ENCODE measurements at places on chromosomes 6 and 20. TPM values are rescaled to one million over a fixed set of nuclear protein-coding genes. Genes with fewer than 3 reads are reported as not detected.

DNA sequence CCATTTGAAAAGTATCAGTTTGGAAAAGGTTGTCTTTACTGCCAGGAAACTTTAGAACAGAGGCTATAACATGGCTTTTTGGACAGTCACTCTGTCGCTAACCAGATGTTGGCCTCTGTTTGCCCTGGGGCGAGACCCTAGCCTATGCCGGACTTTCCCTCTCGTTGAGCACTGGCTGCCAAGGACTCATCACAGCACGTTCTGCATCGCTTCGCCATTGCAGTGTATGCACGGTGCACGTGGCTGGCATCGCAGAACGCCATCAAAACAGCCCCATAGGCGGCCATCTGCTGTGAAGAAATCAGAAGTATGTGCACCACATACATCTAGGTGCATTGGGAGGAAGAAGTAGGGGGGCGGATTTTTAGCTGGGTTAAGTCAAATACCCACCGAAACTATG, 156.4 kb downstream of the EYA2 start:
- DNase-seq, result no peak

DNA sequence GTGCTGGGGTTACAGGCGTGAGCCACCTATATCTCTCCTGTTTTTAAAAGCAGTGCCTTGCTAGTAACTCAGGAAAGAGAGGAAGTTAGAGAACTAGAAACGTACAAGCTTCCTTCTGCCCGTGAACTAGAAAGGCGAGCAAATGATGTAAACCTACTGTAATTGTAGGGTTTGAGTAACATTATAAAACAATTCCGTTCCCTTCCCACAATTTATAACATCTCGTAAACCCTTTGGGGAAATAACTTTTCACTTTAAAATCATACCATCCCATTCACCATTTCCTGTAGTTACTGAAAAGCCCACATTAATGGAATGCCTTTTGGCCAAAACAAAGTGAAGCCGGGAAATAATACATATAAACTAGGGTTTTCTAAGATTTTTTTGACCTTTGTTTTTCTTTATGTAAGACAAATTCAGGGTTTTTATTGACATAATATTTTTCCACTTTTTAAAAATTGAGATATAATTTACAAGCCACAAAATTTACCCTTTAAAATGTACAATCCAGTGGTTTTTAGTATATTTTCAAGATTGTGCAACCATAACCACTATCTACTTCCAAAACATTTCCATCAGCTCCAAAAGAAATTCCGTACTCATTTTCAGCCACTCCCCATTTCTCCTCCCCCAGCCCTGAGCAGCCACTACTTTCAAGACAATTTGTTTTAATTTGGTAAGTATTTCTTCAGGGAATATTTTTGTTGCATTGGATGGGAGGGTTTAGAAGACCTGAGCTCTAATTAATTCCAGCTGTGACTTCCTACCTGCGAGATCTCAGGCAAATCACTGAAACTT, 175.1 kb upstream of the PDE10A start:
- DNase-seq, result no peak

GRCh38 chr20:46085179-46085851, 4.4 kb downstream of the NCOA5 start:
- no peak for DNase-seq

DNA sequence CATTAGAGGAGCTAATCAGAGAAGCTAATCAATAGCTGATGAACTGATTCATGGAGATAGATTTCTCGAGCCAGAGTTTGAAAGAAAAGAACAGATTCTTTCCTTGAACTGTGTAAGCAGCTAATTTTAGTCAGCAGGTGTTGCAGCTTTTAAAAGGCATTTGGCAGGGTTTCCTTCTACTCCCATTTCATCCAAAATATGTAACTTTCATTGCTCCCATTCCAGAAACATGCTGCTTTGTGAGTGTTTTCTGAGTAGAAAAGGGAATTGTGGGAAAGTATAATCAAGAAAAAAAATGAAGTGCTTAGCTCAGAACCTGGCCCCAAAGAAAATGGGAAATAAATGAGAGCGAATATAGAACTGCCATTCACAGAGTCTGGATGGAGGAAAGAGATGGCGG, 20.8 kb downstream of the SLC35F1 start:
- DNase-seq, result no peak

Gene SEC23B
- total RNA-seq, result 51.2 TPM

- no peak for DNase-seq
Measured at GRCh38 chr20:63347081-63347741, 13.9 kb downstream of the CHRNA4 start.

DNA sequence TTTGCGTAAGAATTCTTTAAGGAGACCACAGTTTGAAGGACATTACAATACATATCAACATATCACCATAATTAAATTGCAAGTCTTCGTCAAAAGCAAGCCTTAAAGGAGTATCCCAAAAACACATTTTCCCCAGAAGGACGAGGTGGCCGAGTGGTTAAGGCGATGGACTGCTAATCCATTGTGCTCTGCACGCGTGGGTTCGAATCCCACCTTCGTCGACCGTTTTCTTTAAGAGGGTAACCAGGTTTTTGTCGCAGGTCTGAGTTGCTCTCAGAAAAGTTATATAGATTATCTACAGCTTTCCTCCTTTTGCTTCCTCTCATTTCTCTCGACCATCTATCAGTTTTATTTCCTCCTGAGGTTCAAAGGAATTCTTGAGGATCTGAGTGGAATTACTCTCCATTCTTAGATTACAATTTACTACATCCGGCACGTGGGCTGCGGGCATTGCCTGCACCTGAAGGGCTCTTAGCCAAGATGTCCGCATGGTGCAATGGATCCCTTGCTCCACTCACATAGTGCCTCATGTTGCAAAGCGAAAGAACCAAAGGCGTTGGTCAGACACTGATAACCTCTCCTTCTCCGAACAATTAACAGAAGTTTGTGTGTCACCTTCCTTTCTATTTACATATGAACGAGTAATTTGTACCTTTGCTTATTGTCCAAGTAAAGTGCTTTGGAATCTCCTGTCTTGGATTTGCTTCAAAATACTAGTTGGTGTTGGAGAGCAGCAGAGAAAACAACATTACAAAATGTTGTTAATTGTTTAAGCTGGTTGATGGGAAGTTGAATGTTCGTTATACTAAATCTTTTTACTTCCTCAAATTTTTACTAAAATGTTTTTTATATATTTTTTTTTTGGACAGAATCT, 14.0 kb downstream of the POM121L2 start:
- DNase-seq, result no peak

Gene ATRN
- total RNA-seq, result 29.2 TPM

DNA sequence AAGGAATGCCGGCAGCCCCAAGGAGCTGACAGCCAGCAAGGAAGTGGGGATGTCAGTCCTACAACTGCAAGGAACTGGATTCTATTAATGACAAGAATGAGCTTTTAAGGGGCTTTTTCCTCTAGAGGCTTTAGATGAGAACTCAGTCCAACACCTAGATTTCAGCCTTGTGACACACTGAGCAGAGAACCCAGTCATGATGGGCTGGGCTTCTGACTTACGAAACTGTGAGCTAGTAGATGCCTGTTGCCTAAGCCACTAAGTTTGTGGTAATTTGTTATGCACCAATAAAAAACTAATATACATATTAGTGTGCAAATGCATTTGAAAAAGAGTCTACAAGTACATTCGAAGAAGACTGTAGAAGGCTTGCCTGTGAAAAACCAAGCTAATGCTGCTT, 263.3 kb downstream of the SOX4 start:
- no peak for DNase-seq

GRCh38 chr20:50202677-50203076, 12.0 kb downstream of the CEBPB start:
- no peak for DNase-seq

GRCh38 chr20:60206259-60206658, 248.0 kb downstream of the CDH26 start:
- DNase-seq, result no peak

GRCh38 chr20:48295445-48295903, 510.2 kb upstream of the SULF2 start:
- DNase-seq, result no peak

- no peak for DNase-seq
Measured at GRCh38 chr6:30799210-30799609, 54.9 kb upstream of the IER3 start.

- no peak for DNase-seq
Measured at GRCh38 chr6:139334806-139335446, 39.5 kb downstream of the CITED2 start.

DNA sequence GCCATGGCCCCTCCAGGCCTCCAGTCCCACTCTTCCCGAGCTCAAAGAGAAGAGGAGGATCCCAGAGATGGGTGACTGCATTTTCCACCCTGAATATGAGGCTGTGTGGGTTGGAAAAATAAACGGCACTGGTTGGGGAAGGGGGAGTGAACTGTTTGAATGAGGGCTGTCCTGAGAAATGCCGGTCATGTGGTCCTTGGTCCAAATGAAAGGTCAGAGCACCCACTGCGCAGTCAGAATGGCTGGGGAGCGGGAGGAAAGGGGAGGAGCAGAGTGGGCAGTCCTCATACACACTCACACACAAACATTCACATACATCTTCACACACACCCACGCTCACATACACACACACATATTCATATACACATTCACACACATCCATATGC, 83.1 kb downstream of the MRPL14 start:
- no peak for DNase-seq

Gene HBS1L
- total RNA-seq, result 51.3 TPM

GRCh38 chr6:1708820-1709219, 99.1 kb downstream of the FOXC1 start:
- DNase-seq, result no peak

Gene KCNQ2
- not detected for total RNA-seq

Gene RCAN2
- total RNA-seq, result 9.0 TPM

GRCh38 chr20:15113144-15113773, 775.8 kb upstream of the FLRT3 start:
- no peak for DNase-seq

Gene AK9
- 13.9 TPM for total RNA-seq

DNA sequence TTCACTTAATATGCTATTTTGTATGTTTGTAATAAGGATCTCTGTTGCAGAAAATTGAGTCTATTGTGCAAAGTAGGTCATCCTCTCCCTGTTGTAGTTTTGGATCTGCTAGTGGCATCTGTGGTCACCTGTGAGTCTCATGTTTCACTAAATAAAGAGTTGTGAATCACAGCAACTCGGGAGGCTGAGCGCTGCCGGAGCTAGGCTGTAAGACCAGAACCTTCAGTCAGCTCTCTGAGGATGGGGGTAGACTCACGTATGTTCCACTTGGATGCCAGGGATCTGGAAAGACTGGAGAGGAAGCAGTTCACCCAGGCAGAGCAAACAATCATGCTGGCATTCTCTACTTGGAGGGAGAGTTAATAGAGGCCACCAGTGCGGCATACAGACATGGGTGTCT, 187.3 kb upstream of the FOXA2 start:
- no peak for DNase-seq

DNA sequence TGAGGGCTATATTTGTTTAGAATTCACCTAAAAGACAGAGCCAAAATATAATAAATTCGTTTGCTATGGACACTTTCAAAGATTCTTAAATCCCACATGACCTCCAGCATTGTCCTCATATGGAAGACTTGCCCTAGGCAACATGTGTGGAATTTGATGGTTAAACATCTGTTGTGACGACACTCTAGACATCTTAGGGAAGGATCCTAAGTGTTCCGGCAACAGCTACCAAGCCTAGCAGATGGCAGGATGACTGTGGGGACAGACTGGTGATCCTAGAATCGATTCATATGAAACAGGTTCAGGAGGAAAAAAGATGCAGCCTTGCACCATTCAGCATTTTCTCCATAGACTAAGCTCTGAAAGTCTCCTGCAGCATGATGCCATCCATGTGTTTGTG, 77.6 kb upstream of the BACH2 start:
- DNase-seq, result no peak

GRCh38 chr6:81362246-81362645, 390.2 kb downstream of the TENT5A start:
- no peak for DNase-seq

Gene JAG1
- total RNA-seq, result 60.1 TPM

Gene CD93
- 99.7 TPM for total RNA-seq

Gene HSPA1L
- 2.5 TPM for total RNA-seq

- DNase-seq, result no peak
Measured at GRCh38 chr6:4066029-4066755, 12.7 kb downstream of the FAM217A start.

Gene TSBP1
- total RNA-seq, result not detected

GRCh38 chr6:36691011-36691410, 6.6 kb upstream of the RAB44 start:
- DNase-seq, result no peak

Gene AKAP12
- total RNA-seq, result 38.8 TPM

GRCh38 chr6:87441711-87442110, 31.1 kb upstream of the SLC35A1 start:
- DNase-seq, result no peak

- DNase-seq, result peak; percentile 59
Measured at GRCh38 chr6:33082702-33083101, 6.9 kb downstream of the HLA-DPB1 start.

Gene RBPJL
- not detected for total RNA-seq
